GM12878 (cell line): ENCODE measurements at places on chromosomes 7 and 10. TPM values are rescaled to one million over a fixed set of nuclear protein-coding genes. Genes with fewer than 3 reads are reported as not detected.

- no peak overlapping the region for H3K27ac ChIP-seq
- no peak for DNase-seq
- H3K36me3 ChIP-seq, result no peaks in the 10 kb centered on the region
- H3K27me3 ChIP-seq, result peaks cover 1% of the 10 kb centered on the region
- H3K4me3 ChIP-seq, result no peak overlapping the region
Observed at GRCh38 chr7:45563941-45564461, 10.2 kb upstream of the ADCY1 start.

- H3K27ac ChIP-seq, result no peak overlapping the region
- no peak for DNase-seq
- peaks cover 12% of the 10 kb centered on the region for H3K4me1 ChIP-seq
- no peaks in the 10 kb centered on the region for H3K36me3 ChIP-seq
- H3K27me3 ChIP-seq, result no peaks in the 10 kb centered on the region; the same call in 1 of the 2 replicates
- H3K4me3 ChIP-seq, result no peak overlapping the region
Observed at GRCh38 chr7:47624689-47625088, 42.8 kb upstream of the TNS3 start.

DNA sequence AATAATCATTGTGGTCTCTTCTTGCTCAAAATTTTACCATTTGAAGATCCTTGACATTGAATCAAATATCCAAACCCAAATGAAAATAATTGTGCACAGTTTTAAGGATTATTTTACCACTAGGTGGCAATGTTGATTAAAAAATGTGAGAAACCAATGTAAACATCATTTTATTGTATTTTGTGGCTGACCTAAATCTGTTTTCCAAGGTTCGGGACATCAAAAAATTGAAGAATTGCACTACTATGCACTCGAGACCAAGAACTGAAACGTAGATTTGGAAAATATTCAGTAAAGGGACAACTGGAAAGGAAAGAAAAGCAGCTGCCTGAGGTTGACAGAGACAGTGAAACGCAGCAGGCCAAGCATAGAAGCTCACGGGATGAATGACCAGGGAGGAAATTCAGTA, 259.3 kb downstream of the SNX13 start:
- H3K4me1 ChIP-seq, result no peaks in the 10 kb centered on the region
- no peaks in the 10 kb centered on the region for H3K27me3 ChIP-seq
- H3K36me3 ChIP-seq, result no peaks in the 10 kb centered on the region
- no peak for DNase-seq

- no peaks in the 10 kb centered on the region for H3K27me3 ChIP-seq
- H3K4me1 ChIP-seq, result no peaks in the 10 kb centered on the region
- H3K4me3 ChIP-seq, result no peak overlapping the region
- no peaks in the 10 kb centered on the region for H3K36me3 ChIP-seq
- DNase-seq, result no peak
Observed at GRCh38 chr7:68865351-68866199, 732.7 kb upstream of the AUTS2 start.

DNA sequence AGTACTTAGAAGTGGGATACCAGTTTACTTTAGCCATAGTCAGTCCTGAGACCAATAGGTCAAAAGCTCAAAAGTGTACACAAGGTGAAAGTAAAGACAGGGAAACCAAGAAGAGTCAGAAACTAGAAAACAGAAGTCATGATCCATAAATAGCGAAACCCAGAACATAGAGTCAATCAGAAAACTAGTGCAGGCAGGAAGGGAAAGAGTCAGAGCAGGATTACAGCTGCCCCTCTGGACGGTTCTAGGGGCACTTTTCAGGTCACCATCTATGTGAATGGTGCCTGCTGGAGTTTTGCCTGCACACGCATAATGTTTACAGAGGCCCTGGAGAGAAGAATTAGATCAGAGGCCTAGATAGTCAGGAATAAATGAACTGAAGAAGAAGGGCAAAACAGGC, 22.4 kb upstream of the DMTF1 start:
- peaks cover 30% of the 10 kb centered on the region for H3K4me1 ChIP-seq
- peak overlapping the region; percentile 1; the same call in 1 of the 2 replicates for H3K4me3 ChIP-seq
- H3K36me3 ChIP-seq, result no peaks in the 10 kb centered on the region
- peak; percentile 51 for DNase-seq
- H3K27ac ChIP-seq, result peak overlapping the region; percentile 34

DNA sequence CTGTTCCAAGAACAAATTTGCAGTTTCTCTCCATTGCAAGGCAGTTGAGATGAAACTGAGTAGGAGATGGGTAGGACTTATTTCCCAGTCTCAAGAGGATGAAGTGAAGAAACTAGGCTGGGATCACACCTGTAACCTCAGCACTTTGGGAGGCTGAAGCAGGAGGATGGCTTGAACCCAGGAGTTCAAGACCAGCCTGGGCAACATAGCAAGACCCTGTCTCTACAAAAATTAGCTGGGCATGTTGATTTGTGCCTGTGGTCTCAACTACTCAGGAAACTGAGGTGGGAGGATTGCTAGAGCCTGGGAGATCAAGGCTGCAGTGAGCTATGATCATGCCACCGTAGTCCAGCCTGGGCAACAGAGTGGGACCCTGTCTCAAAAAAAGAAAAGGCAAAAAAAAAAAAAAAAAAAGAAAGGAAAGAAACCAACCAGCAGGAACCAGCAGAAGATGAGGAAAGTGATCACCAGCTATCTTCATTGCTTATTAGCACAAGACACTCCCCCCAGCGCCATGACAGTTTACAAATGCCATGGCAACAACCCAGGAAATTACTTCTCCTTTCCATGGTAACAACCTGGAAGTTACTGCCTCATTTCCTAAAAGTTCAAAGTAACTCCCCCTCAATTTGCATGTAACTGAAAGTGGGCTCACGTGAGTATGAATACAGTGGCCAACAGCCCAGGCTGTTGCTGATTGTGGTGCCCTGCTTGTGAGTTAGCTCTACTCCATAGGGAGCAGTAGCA, 18.3 kb upstream of the ST8SIA6 start:
- no peak overlapping the region for H3K4me3 ChIP-seq
- no peak for DNase-seq
- no peaks in the 10 kb centered on the region for H3K36me3 ChIP-seq

GRCh38 chr10:124354411-124355382, 64.0 kb downstream of the OAT start:
- DNase-seq, result no peak
- H3K27me3 ChIP-seq, result no peaks in the 10 kb centered on the region
- no peaks in the 10 kb centered on the region for H3K36me3 ChIP-seq

DNA sequence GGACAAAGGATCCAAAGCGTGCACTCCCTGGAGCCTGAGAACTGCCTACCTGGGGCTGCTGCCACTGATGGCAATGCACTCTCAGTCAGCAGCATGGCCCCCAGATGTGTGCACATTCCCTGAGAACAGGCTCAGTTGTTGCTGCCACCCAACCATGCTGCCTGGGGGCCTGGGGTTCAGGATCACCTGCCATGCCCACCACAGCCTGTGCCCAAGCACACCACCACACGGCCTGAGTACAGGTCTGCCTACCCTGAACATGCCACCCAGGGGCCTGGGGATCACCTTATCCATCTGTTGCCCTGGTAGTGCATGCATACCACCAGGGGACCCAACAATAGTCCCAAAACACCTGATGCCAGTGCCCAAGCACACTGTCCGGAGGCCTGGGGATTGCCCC, 1174.5 kb downstream of the SORCS1 start:
- no peaks in the 10 kb centered on the region for H3K27me3 ChIP-seq
- DNase-seq, result no peak
- no peaks in the 10 kb centered on the region for H3K36me3 ChIP-seq
- H3K4me3 ChIP-seq, result no peak overlapping the region
- no peak overlapping the region for H3K27ac ChIP-seq

DNA sequence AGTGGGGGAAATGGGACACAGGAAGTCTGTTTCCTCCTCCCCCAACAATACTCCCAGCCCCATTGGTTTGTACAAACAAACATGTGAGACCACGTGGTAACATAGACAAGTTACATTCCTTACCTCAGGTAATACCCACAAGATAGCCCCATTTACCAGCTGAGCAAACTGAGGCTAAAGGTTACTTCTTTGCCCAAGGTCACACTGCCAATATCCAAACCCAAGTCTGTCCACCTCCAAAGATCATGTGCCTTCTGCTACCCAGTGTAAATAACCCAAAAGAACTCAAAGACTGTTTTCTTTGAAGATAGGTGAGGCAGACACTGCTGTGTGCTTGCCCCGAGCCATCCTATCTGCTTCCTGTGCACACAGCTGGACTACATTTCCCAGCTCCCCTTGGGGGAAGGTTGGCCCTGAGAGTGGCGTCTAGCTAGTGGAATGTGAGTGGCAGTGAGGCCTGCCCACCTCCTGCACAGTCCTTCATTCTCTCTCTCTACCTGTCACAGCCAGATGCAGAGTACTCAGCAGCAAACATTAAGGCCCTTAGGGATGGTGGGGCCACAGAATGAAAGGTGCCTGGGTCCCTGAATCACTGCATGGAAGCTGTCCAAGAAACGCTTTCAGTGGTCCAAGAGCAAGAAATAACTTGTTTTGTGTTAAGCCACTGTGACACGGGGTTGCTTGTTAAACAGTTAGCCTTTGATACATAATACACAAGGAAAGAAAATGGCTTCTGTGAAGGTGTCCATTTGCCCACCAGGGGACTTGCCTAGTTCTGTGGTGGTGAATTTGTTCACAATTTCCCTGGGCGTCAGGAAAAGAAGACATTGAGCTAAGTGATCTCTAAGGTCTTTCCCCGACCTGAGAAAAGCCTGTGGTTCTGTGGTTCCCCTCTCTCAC, 257.7 kb upstream of the NFE2L3 start:
- peak overlapping the region; percentile 58; the same call in 1 of the 2 replicates for H3K4me3 ChIP-seq
- peaks cover 29% of the 10 kb centered on the region for H3K4me1 ChIP-seq
- peak overlapping the region; percentile 59 for H3K27ac ChIP-seq
- no peaks in the 10 kb centered on the region for H3K27me3 ChIP-seq

GRCh38 chr7:76231583-76231982, 29.9 kb downstream of the SRRM3 start:
- DNase-seq, result no peak
- no peak overlapping the region for H3K4me3 ChIP-seq
- H3K36me3 ChIP-seq, result no peaks in the 10 kb centered on the region
- no peaks in the 10 kb centered on the region; the same call in none of the 2 replicates for H3K27me3 ChIP-seq

DNA sequence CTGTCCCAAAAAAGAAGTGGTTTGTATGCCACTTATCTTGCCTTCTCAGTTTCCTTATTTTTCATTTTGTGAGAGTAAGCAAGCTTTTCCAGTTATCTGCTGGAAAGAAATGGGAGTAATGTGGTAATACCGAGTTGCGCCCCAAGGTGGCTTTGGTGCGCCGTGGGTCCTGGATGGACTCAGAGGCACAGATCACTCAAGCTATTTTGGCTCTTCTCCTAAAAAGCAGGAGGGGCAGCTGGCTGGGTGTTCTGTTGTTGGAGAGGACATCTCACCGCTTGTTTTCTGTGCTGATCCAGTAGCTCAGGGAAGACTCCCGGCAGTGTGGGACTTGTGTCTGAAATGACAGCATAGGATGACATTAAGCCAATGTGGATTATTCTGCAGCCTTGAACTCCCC, 16.4 kb downstream of the PRKRIP1 start:
- no peak overlapping the region for H3K4me3 ChIP-seq
- H3K27me3 ChIP-seq, result no peaks in the 10 kb centered on the region
- no peak for DNase-seq
- peaks cover 11% of the 10 kb centered on the region for H3K36me3 ChIP-seq
- H3K4me1 ChIP-seq, result peaks cover 36% of the 10 kb centered on the region

- no peak overlapping the region for H3K27ac ChIP-seq
- no peak for DNase-seq
- no peaks in the 10 kb centered on the region for H3K4me1 ChIP-seq
- H3K27me3 ChIP-seq, result no peaks in the 10 kb centered on the region
- peaks cover 10% of the 10 kb centered on the region for H3K36me3 ChIP-seq
- no peak overlapping the region for H3K4me3 ChIP-seq
Observed at GRCh38 chr7:40008223-40008815, 58.3 kb downstream of the CDK13 start.

- H3K27me3 ChIP-seq, result no peaks in the 10 kb centered on the region
- no peak overlapping the region for H3K27ac ChIP-seq
- no peak for DNase-seq
- H3K36me3 ChIP-seq, result no peaks in the 10 kb centered on the region
- H3K4me1 ChIP-seq, result no peaks in the 10 kb centered on the region
- H3K4me3 ChIP-seq, result no peak overlapping the region
Observed at GRCh38 chr10:44572146-44572545, 187.2 kb upstream of the CXCL12 start.

DNA sequence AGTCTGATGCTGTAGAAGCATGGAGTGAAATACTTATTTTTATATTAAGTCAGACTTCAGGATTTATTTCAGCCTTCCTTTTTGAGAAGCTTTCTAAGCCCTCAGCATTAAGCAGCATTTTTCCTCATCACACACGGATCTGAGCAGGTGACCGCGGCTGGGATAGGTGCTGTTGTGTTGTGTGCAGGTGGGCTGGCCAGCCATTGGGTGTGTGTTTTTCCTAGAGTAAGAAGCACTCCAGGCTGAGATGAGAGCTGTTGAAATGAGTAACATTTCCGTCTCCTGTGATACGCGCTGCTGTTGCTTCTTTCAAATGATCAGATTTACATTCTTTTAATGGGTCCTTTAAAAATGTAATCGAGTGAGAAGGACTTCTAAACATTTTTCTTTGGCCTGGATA, 63.9 kb downstream of the INSYN2A start:
- H3K4me3 ChIP-seq, result no peak overlapping the region
- no peak overlapping the region for H3K27ac ChIP-seq
- H3K4me1 ChIP-seq, result no peaks in the 10 kb centered on the region
- no peaks in the 10 kb centered on the region for H3K27me3 ChIP-seq
- DNase-seq, result no peak

GRCh38 chr10:102782673-102783551, 39.2 kb downstream of the WBP1L start:
- H3K27ac ChIP-seq, result no peak overlapping the region
- DNase-seq, result no peak
- no peaks in the 10 kb centered on the region for H3K4me1 ChIP-seq
- H3K36me3 ChIP-seq, result no peaks in the 10 kb centered on the region
- no peaks in the 10 kb centered on the region for H3K27me3 ChIP-seq
- no peak overlapping the region for H3K4me3 ChIP-seq

DNA sequence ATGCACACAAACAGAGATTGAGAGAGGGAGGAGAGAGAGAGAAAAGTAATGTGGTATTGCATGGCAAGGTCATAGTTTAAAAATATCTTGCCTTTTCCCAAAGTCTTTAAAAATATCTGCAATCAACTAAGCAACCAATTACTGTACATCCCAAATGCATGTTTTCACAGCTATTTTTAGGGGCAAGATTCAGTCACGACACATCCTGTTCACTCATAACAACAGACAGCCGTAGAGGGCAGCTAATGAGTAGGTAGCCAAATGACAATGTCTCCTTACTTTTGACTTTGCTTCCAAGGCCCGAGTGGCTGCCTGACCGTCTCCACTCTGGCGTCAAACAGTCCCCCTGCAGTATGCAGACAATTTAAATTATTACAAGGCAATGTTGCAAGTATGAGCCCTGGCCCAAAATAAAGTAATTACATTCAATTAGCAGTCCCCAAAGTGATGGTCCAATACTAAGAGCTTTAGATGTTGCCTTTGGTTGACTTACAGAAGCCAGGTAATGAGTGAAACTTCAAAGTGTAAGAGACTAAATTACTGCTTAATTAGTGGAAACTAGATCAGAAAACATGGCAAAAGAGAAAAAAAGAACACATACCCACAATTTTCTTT, 162.9 kb downstream of the MBL2 start:
- H3K36me3 ChIP-seq, result no peaks in the 10 kb centered on the region
- DNase-seq, result no peak
- no peaks in the 10 kb centered on the region for H3K27me3 ChIP-seq
- no peaks in the 10 kb centered on the region for H3K4me1 ChIP-seq
- no peak overlapping the region for H3K27ac ChIP-seq

Gene SPDYE11
- total RNA-seq, result not detected in 2 replicates

Gene SPDYE8
- total RNA-seq, result not detected in 2 replicates

Gene ACSL5
- total RNA-seq, result 40.3 and 40.4 TPM in 2 replicates

Gene RAB19
- total RNA-seq, result 0.35 TPM in 1 of 2 replicates, not detected in the other

Gene FGFR2
- total RNA-seq, result 0.15 and 0.32 TPM in 2 replicates

Gene DDX50
- total RNA-seq, result 38.8 and 39.1 TPM in 2 replicates

Gene C7orf57
- total RNA-seq, result not detected in 2 replicates

Gene ZNF3
- 28.5 and 30.7 TPM in 2 replicates for total RNA-seq

Gene POMZP3
- total RNA-seq, result 10.3 and 12.6 TPM in 2 replicates

Gene CPED1
- 0.21 and 0.77 TPM in 2 replicates for total RNA-seq

Gene ETV1
- total RNA-seq, result 0.13 and 0.28 TPM in 2 replicates
